NCI-H1105 (cell line): ENCODE measurements at places on chromosomes 13 and 19.

GRCh38 chr19:49475995-49476880, 2.2 kb downstream of the FLT3LG start:
- no peak for DNase-seq

DNA sequence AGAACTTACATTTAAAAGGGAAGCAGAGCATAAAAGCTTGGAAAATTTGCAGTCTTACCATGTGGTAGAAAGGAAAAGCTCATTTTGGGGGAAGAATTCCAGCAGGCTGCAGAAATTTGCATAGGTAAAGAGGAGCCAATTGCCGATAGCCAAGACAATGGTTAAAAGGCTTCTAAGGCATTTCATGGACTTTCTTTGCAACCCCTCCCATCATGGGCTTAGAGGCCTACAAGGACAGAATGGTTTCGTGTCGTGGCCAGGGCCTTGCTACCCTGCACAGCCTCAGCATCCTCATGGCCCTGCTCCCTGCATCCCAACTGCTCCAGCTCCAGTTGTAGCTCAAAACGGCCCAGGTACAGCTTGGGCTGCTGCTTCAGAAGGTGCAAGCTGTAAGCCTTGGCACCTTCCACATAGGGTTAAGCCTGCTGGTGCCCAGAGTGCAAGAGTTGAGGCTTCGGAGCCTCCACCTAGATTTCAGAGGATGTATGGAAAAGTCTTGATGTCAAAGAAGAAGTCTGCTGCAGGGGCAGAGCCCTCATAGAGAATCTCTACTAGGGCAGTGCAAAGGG, 420.3 kb downstream of the PCDH17 start:
- no peak for DNase-seq

DNA sequence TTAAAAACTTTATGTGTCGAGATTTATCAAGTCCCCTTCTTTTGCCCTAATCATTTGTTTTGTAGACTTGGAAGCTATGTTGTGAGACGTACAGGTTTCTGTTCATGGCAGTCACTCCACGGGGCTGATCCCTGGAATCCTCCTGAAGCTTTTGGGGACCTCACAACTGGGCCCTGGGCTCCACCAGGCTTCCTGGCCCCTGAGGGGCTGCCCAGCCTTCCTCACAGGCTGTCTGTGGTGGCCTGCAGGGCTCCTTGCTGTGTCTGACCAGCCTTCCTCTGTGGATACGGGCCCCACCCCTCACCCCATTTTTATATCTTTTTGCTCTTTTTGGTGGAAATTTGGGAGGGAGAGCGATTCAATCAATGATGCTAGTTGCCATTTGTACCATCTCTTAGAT, 38.1 kb downstream of the CHST8 start:
- DNase-seq = no peak

DNA sequence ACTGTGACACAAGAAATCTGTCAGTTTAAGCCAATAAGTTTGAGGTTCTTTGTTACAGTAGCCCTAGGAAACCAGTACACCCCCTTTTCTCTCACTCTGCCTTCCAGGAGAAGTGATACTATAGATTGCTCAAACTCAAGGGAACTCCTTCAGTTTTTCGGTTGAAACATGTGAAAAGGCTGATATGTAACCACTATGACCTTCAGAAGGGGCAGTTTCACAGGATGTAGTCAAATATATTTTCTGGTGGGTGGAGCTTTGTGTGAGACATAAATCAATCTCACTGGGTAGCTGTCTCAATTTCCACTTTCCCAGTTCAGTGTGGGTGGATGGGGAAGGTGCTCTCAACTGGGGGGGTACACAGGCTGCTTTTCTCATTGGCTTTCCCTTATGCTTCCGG, 41.7 kb downstream of the HTR2A start:
- no peak for DNase-seq

- no peak for DNase-seq
These were observed 7.9 kb downstream of the CD37 start for GRCh38 chr19:49343123-49343522.

DNA sequence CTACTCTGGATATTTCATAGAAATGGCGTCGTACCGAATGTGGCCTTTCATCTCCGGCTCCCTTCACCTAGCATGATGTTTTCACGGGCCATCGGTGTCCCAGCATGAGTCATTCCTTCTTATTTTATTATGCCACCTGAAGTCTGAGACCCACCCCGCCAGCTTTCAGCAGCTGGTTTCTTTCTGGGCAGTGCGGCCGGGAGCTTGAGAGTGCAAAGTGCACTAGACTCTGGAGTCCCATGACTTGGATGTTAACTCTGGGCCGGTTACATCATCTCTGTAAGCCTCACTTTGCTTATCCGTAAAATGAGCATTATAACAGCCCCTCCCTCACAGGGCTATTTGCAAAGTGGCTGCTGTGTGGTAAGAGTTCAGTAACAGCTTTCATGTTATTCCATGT, 5.8 kb upstream of the KMT5C start:
- DNase-seq = no peak

GRCh38 chr13:98432638-98433037, 144.3 kb downstream of the STK24 start:
- DNase-seq = no peak

DNA sequence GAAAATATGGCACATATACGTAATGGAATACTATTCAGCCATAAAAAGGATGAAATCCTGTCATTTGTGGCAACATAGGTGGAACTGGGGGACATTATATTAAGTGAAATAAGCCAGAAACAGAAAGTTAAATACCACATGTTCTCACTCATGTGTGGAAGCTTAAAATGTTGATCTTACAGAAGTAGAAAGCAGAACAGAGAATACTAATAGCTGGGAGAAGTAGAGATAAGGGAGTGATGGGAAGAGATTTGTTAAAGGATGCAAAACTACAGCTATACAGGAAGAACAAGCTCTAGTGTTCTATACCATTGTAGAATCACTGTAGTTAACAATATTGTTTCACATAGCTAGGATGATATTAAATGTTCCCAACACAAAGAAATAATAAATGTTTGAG, 68.1 kb downstream of the RUBCNL start:
- no peak for DNase-seq

GRCh38 chr13:79457948-79458347, 23.0 kb upstream of the NDFIP2 start:
- no peak for DNase-seq

GRCh38 chr19:18306888-18307260, 16.0 kb downstream of the LSM4 start:
- no peak for DNase-seq

DNA sequence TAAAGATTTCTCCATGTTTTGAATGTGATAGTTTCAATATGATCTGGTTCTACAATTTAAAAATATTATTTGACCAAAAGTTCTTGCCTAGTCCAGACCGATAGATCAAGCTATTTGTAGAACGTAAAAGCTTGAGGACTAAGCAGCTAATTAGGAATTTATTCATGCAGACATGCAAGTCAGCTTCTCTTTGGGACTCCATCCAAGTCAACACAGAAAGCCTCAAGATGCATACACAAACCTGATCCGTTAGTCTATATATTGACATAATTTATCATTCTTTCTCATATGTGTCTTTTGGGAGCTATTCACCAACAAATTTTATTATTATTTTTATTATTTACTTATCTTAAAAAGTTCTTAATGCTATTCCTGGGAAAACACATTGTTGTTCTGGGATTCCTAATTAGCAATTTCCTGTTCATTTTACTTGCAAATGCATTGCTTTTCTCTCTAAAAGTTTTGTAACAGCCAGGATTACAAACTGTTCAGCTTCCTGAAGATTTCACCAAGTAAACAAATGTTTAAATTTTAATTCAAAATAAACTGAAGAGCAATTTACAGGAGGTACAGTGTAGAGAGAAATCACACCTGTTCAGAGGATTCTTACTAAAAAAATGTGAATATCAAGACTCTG, 375.3 kb downstream of the GPC5 start:
- DNase-seq = no peak

DNA sequence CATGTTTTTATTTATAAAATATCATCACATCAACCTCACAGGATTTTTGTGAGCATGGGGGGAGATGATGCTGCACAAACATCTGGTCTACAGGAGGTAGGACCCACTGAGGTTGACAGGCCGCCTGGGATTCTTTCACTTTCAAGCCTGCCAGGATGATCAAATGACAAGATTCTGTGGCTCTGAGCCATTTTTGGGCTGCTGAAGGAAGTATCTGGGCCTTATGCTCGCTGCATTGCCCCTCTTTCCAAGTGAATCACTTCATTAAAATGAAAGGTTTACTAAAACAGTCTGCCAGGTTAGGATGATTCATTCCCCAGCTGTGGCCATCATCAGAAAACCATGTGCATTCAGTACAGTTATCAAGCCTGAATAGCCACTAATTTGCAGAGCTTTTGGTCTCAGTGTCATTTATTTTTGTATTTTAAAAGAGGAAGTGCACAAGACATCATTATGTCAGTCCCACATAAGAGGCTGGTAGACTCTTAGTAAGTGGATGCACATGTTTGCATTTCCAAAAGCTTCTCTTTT, 34.4 kb downstream of the STARD13 start:
- no peak for DNase-seq
